IMR-90 (cell line): ENCODE measurements at places on chromosomes 2 and 18. TPM values are rescaled to one million over a fixed set of nuclear protein-coding genes. Genes with fewer than 3 reads are reported as not detected.

Gene BCL2
- 0.54 and 0.56 TPM in 2 replicates for total RNA-seq

Gene DES
- total RNA-seq, result 3.3 and 4.3 TPM in 2 replicates

Gene CDKL4
- 0.28 TPM in 1 of 2 replicates, not detected in the other for total RNA-seq

Gene BMP10
- total RNA-seq, result not detected in 2 replicates

Gene SERPINB3
- total RNA-seq, result not detected in 2 replicates

Gene MARCHF4
- total RNA-seq, result 2.3 and 3.1 TPM in 2 replicates

Gene ABCG8
- total RNA-seq, result not detected in 2 replicates

Gene ACTG2
- 349 and 523 TPM in 2 replicates for total RNA-seq

Gene ANKRD62
- not detected in 2 replicates for total RNA-seq

Gene CELF4
- not detected in 2 replicates for total RNA-seq

Gene MIB1
- total RNA-seq, result 80.1 and 83.6 TPM in 2 replicates

Gene ARHGAP15
- not detected in 2 replicates for total RNA-seq

Gene PDE1A
- 0.83 and 0.90 TPM in 2 replicates for total RNA-seq

Gene TET3
- 1.6 and 1.7 TPM in 2 replicates for total RNA-seq

Gene TIA1
- total RNA-seq, result 93.3 and 103 TPM in 2 replicates

Gene SCN3A
- 0.90 and 1.4 TPM in 2 replicates for total RNA-seq

Gene GPAT2
- 0.28 and 0.36 TPM in 2 replicates for total RNA-seq

Gene RUFY4
- total RNA-seq, result not detected in 2 replicates

Gene TMEFF2
- 1.3 and 1.4 TPM in 2 replicates for total RNA-seq

Gene ASB18
- total RNA-seq, result not detected in 2 replicates

Gene INO80C
- 4.4 and 5.6 TPM in 2 replicates for total RNA-seq

Gene RAPGEF4
- 3.2 and 3.6 TPM in 2 replicates for total RNA-seq

Gene PCARE
- total RNA-seq, result not detected in 2 replicates

Gene PPP1R1C
- total RNA-seq, result 0.28 and 0.36 TPM in 2 replicates

Gene HRH4
- not detected in 2 replicates for total RNA-seq

Gene NIFK
- 19.5 and 47.8 TPM in 2 replicates for total RNA-seq

Gene SERPINB7
- 100 and 120 TPM in 2 replicates for total RNA-seq

Gene SERPINB12
- total RNA-seq, result not detected in 2 replicates

Gene KCNK3
- total RNA-seq, result under 0.01 TPM in 2 replicates

Gene CFAP221
- total RNA-seq, result not detected in 2 replicates

Gene AAMP
- 112 and 118 TPM in 2 replicates for total RNA-seq

Gene CPS1
- total RNA-seq, result 18.6 and 20.1 TPM in 2 replicates

Gene C18orf54
- total RNA-seq, result 3.0 and 5.6 TPM in 2 replicates

Gene MREG
- total RNA-seq, result 1.7 and 1.8 TPM in 2 replicates

Gene NAT8
- not detected in 2 replicates for total RNA-seq

Gene OTOF
- not detected in 2 replicates for total RNA-seq

Gene MRO
- not detected in 2 replicates for total RNA-seq

Gene HOXD12
- total RNA-seq, result not detected in 2 replicates

Gene SPHKAP
- total RNA-seq, result not detected in 2 replicates

Gene CHPF
- 24.0 and 27.2 TPM in 2 replicates for total RNA-seq

Gene NEU2
- not detected in 2 replicates for total RNA-seq

Gene LYG2
- not detected in 2 replicates for total RNA-seq

Gene SLC40A1
- total RNA-seq, result 3.9 and 5.0 TPM in 2 replicates

Gene NT5C1B
- not detected in 2 replicates for total RNA-seq

Gene PLB1
- total RNA-seq, result 0.90 and 1.4 TPM in 2 replicates

Gene MOGAT1
- total RNA-seq, result not detected in 2 replicates

Gene C1GALT1C1L
- total RNA-seq, result 0.28 and 0.36 TPM in 2 replicates

Gene INO80B
- total RNA-seq, result 4.5 and 5.3 TPM in 2 replicates

Gene ASB3
- 36.2 and 39.2 TPM in 2 replicates for total RNA-seq

Gene CAPG
- total RNA-seq, result 53.3 and 79.9 TPM in 2 replicates

Gene LIPG
- under 0.01 TPM in 1 of 2 replicates, not detected in the other for total RNA-seq

Gene CTDP1
- 17.5 and 17.6 TPM in 2 replicates for total RNA-seq

Gene PLGLB1
- 0.18 and 0.28 TPM in 2 replicates for total RNA-seq

Gene TRIM43
- not detected in 2 replicates for total RNA-seq

Gene C2orf81
- total RNA-seq, result under 0.01 and 0.18 TPM in 2 replicates

Gene PTPRN
- 4.4 and 5.2 TPM in 2 replicates for total RNA-seq

Gene CKAP2L
- 9.9 and 13.3 TPM in 2 replicates for total RNA-seq

Gene FOXI3
- total RNA-seq, result not detected in 2 replicates

Gene GAL3ST2
- not detected in 2 replicates for total RNA-seq
